ENCODE measurements at places on chromosomes 7 and 10. TPM values are rescaled to one million over a fixed set of nuclear protein-coding genes. Genes with fewer than 3 reads are reported as not detected.

C10orf143 gene
- not detected for total RNA-seq

ARHGAP19 gene
- 10.2 TPM for total RNA-seq

SLC18A3 gene
- not detected for total RNA-seq

SHLD2 gene
- total RNA-seq: 61.6 TPM

GNG11 gene
- total RNA-seq: 35.8 TPM

ACTL6B gene
- total RNA-seq: not detected

- DNase-seq: no peak
- H3K4me1 ChIP-seq: no peaks in the 10 kb centered on the region
These were observed 28.0 kb upstream of the PPIF start for GRCh38 chr10:79319115-79319771.

DNA sequence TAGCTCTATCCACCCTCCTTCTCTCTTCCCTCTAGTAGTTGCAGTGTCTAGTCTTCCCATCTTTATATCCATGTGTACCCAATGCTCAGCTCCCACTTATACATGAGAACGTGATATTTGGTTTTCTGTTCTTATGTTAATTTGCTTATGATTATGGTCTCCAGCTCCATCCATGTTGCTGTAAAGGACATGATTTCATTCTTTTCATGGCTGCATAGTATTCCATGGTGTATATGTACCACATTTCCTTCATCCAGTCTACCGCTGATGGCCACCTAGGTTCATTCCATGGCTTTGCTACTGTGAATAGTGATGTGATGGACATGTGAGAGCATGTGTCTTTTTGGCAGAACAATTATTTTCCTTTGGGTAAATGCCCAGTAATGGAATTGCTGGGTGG is 6.5 kb downstream of the PRSS2 start:
- no peaks in the 10 kb centered on the region for H3K27me3 ChIP-seq
- no peaks in the 10 kb centered on the region for H3K4me1 ChIP-seq
- H3K4me3 ChIP-seq: no peak overlapping the region
- no peak overlapping the region for H3K27ac ChIP-seq
- no peak for DNase-seq

DNA sequence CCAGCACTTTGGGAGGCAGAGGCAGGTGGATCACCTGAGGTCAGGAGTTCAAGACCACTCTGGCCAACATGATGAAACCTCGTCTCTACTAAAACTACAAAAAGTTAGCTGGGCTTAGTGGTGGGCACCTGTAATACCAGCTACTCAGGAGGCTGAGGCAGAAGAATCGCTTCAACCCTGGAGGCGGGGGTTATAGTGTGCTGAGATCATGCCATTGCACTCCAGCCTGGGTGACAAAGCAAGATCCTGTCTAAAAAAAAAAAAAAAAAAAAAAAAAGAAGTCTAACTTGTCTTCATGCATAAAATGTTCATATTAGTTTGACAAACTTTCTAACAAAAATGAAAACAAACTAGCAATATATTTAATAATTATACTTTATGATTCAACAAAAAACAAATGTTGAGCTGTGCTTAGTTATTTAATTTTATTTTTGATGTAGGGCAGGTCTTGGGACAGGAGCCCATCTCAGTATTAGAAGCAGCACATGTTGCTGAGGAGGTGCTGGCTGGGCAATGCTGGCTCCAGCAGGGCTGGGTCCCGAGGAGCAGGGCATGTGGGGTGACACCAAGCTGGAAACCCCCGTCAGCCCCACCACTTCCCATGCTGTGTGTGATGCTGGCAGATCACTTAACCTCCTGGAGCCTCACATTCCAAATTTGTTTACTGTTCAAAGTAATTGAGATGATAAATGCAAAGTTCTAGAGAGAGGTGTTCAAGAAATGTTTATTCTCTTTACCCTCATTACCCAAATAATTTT is 335.3 kb upstream of the KLF6 start:
- no peaks in the 10 kb centered on the region for H3K27me3 ChIP-seq
- DNase-seq: no peak
- no peaks in the 10 kb centered on the region for H3K4me1 ChIP-seq
- H3K36me3 ChIP-seq: no peaks in the 10 kb centered on the region

DNA sequence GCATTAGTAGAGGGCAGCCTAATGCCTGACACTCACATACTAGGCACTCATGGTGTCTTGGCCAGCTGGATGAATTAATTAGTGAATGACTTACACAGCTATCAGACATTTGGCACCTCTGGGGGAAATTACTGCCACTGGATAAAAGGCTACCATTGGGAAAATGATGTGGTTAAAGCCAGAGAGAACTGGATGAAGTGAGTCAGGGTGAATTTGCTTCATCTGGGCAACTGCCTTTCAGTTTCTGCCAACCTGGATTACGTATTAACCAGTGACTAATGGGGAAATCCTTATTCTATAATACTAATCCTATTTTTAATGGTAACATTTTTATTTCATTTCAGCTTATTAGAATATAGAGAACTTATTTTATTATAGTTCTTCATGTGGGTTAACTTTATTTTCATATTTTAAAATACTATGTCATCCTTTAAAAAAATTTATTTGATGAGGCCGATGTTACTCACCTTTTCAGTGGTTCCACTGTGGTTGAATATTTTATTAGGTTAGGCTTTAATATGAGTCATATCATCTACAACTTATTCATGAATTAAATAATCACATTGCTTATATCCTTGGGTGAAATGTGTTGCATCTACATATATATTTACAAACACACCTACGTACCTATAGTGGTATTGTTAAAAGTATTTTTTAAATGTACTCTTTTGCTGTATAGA is 85.6 kb upstream of the CAPZA2 start:
- H3K36me3 ChIP-seq: no peaks in the 10 kb centered on the region

GRCh38 chr10:109166935-109167334 is 756.4 kb downstream of the XPNPEP1 start:
- no peaks in the 10 kb centered on the region for H3K27me3 ChIP-seq
- DNase-seq: no peak
- H3K4me1 ChIP-seq: no peaks in the 10 kb centered on the region
- no peak overlapping the region for H3K27ac ChIP-seq
- H3K36me3 ChIP-seq: no peaks in the 10 kb centered on the region

GRCh38 chr10:87658858-87659555 is 671 bp upstream of the PAPSS2 start:
- DNase-seq: no peak
- H3K27ac ChIP-seq: peak overlapping the region; percentile 60
- H3K4me3 ChIP-seq: peak overlapping the region; percentile 41
- no peaks in the 10 kb centered on the region for H3K36me3 ChIP-seq
- no peaks in the 10 kb centered on the region for H3K27me3 ChIP-seq

DNA sequence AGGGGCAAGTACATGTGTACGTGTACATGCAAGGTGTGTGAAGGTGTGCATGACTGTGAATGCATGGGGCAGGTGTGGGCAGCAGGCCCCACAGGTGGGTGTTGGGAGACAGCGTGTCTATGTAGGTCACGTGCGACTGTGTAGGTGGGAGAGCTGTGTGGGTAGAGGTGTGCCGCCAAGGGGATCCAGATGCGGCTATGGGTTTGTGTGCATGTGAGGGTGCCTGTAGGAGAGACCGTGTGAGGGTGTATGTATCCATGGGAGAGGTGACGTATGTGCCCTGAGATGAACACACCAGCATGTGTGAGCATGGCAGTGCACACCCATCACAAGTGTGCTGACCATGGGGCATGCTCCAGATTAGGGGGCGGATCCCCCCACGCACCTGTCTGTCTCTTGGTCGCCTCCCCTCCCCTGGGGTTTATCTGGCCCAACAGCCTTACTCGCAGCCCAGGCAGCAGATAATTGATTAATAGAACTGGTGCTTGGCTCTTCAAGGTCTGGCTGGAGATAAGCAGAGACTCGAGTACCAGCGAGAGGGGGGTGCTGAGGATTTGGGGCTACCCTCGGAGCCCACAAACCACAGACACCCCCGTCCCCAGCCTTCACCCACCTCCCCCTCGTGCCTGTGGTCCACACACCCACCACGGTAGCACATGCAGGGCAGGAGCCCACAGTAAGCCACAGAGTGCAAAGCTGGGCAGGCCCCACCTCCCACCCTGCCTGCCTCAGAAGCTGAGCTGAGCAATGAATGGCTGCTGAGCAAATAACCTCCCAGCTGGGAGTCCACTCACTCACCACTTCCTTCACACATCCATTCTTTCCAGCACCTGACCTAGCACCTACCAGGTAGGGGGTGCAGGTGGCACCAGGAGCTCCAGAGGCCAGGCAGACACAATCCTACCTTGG is 41.4 kb upstream of the ZMIZ1 start:
- no peaks in the 10 kb centered on the region for H3K27me3 ChIP-seq
- no peak for DNase-seq
- H3K4me3 ChIP-seq: no peak overlapping the region

DNA sequence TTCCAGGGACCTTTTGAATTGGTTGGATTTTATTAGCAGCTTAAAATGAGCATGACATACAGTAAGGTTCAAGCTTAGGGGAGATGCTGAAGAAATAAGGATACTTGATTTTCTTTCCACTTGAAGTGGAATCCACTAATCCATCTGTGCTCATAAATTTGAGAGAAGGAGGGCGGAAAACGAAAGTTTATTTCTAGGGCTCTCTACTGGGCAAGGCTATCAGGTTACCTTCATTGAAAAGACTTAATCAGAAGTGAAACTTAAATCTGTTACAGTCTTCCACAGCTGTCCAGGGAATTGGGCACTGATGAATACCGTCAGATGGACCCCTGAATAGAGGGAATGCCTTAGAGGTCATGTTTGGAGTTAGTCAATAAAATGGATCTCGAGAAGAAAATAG is 21.8 kb downstream of the AUTS2 start:
- DNase-seq: no peak
- no peaks in the 10 kb centered on the region for H3K36me3 ChIP-seq
- H3K27ac ChIP-seq: no peak overlapping the region
- H3K27me3 ChIP-seq: no peaks in the 10 kb centered on the region
- no peaks in the 10 kb centered on the region for H3K4me1 ChIP-seq

DNA sequence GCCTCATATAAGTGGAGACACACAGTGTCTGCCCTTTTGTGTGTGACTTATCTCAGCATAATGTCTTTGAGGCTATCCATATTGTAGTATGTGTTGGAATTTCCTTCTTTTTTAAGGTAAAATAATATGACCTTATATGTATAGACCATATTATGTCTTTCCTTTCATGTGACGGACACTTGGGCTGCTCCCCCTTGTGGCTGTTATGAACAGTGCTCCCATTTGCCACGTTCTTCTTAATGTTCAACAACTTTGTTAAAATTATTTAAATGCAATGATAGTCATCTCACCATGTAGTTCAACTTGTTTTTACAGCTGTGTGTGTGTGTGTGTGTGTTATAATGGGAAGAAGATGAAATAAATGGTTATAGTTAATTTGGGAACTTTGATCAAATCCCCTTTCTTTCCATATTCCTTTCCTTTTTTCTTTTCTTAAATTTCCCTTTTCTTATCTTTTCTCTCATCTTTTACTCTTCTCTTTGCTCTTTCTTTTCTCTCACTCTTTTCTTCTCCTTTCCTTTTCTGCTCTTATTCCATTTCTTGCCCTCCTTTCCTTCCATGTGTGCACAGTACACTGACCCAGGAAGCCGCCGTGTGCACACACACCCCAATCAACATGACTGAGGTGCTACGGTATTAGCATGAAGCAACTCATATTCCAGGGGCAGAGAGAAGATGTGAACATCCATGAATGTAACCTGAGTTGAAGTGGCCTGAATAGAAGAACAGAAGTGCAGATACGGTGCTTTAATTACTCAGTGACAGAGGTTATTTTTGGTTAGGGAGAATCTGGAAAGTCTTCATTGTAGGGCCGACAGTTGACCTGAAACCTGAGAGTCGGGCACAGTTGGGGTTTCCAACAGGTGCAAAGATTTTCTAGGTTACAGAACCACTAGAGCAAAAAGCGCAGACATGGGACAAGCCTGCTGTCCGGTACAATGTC is 596.6 kb downstream of the SDK1 start:
- H3K4me3 ChIP-seq: no peak overlapping the region
- no peak for DNase-seq
- no peaks in the 10 kb centered on the region for H3K36me3 ChIP-seq
- no peaks in the 10 kb centered on the region for H3K27me3 ChIP-seq

GRCh38 chr7:66099551-66100407 is 14.9 kb upstream of the CRCP start:
- H3K27me3 ChIP-seq: no peaks in the 10 kb centered on the region
- H3K27ac ChIP-seq: peak overlapping the region; percentile 92
- peak overlapping the region; percentile 34 for H3K4me3 ChIP-seq

- H3K36me3 ChIP-seq: no peaks in the 10 kb centered on the region
- H3K27me3 ChIP-seq: no peaks in the 10 kb centered on the region
- H3K4me3 ChIP-seq: no peak overlapping the region
- no peak for DNase-seq
- H3K27ac ChIP-seq: no peak overlapping the region
- H3K4me1 ChIP-seq: no peaks in the 10 kb centered on the region
These were observed 46.9 kb upstream of the NPFFR1 start for GRCh38 chr10:70330671-70331070.

DNA sequence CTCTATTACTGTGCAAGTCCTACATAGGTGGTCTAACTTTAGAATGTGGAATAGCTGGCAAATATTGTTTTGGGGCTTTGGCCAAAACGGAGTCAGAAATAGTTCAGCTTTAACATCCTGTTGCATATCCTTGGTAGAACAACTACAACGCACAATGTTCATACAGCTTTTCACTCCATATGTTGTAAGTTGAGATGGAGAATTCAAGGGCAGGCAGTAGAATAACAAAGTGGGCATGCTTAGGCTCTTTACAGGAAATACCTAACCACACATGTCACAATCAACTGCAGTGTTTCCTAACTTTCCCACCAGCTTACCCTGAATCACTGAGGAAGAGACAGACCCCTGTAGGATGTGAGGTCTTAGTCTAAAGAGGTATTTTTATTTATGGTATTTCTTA is 122.3 kb downstream of the PPP1R3A start:
- H3K27me3 ChIP-seq: no peaks in the 10 kb centered on the region
- no peak overlapping the region for H3K27ac ChIP-seq

DNA sequence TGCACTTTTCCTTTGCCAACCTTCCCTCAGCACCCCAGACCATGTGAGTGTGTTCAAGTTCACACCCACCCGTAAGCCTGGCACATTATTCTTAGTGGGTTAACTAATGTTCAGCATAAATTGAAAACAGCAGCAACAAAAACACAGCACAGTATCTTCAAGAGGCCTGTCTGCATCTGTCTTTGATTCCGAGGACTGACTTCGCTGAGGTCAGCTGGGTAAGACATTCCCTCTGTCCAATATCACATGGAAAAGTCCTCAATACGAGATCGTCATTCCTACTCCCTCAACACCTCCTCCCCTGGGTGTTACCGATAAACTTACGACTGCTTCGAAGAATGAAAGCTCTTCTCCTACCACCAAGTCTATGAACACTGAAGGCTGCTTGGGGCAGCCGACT is 218.8 kb downstream of the SFMBT2 start:
- no peak overlapping the region for H3K27ac ChIP-seq
- H3K4me1 ChIP-seq: no peaks in the 10 kb centered on the region
- no peaks in the 10 kb centered on the region for H3K36me3 ChIP-seq
- no peaks in the 10 kb centered on the region for H3K27me3 ChIP-seq

- no peaks in the 10 kb centered on the region for H3K27me3 ChIP-seq
- no peak overlapping the region for H3K4me3 ChIP-seq
- DNase-seq: no peak
- no peaks in the 10 kb centered on the region for H3K4me1 ChIP-seq
- H3K36me3 ChIP-seq: no peaks in the 10 kb centered on the region
These were observed 9.4 kb upstream of the ZC3HAV1 start for GRCh38 chr7:139118805-139119485.

Measured in uterus (tissue), 4 donors.